ENCODE measurements at places on chromosomes 6 and 20. TPM values are rescaled to one million over a fixed set of nuclear protein-coding genes. Genes with fewer than 3 reads are reported as not detected.

DNA sequence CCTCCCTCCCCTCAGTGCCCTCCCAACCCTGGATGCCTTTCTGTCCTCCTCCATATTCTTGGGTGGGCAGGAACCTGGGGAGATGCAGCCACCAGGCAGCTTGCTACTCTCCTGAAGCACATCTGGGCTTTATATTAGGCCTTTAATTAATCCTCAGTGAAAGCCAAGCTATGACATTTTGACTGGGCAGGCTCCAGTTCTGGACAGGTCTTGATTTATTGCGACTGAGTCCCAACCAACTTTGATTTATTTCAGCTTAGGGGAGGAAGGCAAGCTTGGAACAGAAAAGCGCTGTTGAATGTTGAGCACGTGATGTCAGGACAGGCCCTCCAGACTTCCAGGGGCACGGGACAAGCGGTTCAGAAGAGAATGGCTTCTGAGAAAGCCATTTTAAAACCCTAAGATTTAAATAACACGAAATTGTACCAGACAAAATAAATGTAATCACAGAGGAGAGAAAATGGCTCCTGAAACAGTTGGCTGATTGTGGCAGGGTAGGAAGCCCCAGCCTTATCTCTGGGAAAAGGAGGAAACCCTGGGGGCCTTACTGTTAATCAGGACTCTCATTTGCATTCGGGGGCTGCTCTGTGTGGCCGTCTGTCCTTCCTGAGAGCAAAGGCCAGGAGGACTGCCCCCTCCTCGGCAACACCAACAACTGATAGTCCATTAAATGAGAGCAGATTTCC lies 294.2 kb downstream of the FOXC1 start:
- H3K4me3 ChIP-seq, result no peak overlapping the region
- H3K27me3 ChIP-seq, result no peaks in the 10 kb centered on the region
- H3K27ac ChIP-seq, result no peak overlapping the region

DNA sequence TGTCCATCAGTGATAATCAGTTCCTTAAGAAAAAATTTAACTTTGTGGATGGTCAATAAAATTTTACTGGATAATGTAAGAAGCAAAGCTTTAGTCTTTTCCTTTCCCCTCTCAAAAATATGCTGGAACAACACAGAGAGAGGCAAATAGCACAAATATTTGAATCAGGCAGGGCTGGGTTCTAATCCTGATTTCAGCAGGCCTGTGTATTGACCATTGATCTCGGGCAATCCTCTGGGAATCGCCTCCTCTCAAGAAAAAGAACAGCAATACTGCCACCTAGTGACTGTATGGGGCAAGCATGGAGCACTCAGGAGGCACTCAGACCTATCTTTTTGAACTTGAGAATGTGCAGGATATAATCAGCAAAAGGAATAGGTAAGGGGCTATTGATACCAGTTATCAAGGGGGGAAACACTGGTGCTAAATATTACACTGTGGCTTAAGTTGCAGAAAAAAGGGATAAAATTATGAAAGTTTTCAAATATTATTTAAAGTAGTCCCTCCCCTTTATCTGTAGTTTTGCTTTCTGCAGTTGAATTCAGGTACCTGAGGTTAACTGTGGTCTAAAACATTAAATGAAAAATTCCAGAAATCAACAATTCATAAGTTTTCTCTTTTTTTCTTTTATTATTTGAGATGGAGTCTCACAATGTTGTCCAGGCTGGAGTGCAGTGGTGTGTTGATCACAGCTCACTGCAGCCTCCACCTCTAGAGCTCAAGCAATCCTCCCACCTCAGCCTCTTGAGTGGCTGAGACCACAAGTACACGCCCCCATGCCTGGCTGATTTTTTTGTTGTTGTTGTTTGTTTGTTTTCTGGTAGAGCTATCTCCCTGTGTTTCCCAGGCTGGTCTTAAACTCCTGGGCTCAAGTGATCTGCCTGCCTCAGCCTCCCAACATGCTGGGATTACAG lies 91.8 kb upstream of the NHSL1 start:
- no peak overlapping the region for H3K4me3 ChIP-seq
- no peak overlapping the region for H3K27ac ChIP-seq
- H3K4me1 ChIP-seq, result peaks cover 16% of the 10 kb centered on the region
- peak; percentile 25 for DNase-seq
- no peaks in the 10 kb centered on the region for H3K36me3 ChIP-seq

GRCh38 chr20:1298888-1299511 lies 29.9 kb downstream of the SDCBP2 start:
- no peaks in the 10 kb centered on the region for H3K36me3 ChIP-seq
- H3K27me3 ChIP-seq, result no peaks in the 10 kb centered on the region
- peaks cover 13% of the 10 kb centered on the region for H3K4me1 ChIP-seq
- no peak overlapping the region for H3K4me3 ChIP-seq
- DNase-seq, result no peak
- H3K27ac ChIP-seq, result no peak overlapping the region

GRCh38 chr6:17482711-17483110 lies 89.3 kb downstream of the CAP2 start:
- no peaks in the 10 kb centered on the region for H3K36me3 ChIP-seq
- H3K4me3 ChIP-seq, result no peak overlapping the region
- H3K27me3 ChIP-seq, result no peaks in the 10 kb centered on the region
- no peaks in the 10 kb centered on the region for H3K4me1 ChIP-seq

The PTK6 gene
- not detected for total RNA-seq

DNA sequence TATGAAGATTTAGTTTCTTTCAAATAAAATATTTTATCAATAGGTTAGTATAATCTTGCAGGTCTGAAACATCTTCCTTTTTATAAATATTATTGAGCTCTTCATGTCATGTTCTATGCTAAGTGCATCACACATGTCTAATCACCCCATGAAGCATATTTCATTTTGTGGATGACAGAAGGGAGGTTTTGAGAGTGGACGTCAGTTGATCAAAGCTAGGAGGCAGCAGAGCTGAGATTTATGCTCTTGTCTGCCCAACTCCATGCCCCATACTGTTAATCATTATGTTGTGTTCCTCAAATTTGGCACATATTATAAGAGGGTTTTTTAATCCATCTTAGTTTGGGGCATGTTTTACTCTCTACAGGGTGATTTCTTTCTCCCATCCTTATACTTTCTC lies 22.7 kb downstream of the DSE start:
- DNase-seq, result no peak
- no peak overlapping the region for H3K27ac ChIP-seq
- peaks cover 40% of the 10 kb centered on the region for H3K4me1 ChIP-seq
- H3K4me3 ChIP-seq, result no peak overlapping the region

The ARFGEF3 gene
- not detected for total RNA-seq

DNA sequence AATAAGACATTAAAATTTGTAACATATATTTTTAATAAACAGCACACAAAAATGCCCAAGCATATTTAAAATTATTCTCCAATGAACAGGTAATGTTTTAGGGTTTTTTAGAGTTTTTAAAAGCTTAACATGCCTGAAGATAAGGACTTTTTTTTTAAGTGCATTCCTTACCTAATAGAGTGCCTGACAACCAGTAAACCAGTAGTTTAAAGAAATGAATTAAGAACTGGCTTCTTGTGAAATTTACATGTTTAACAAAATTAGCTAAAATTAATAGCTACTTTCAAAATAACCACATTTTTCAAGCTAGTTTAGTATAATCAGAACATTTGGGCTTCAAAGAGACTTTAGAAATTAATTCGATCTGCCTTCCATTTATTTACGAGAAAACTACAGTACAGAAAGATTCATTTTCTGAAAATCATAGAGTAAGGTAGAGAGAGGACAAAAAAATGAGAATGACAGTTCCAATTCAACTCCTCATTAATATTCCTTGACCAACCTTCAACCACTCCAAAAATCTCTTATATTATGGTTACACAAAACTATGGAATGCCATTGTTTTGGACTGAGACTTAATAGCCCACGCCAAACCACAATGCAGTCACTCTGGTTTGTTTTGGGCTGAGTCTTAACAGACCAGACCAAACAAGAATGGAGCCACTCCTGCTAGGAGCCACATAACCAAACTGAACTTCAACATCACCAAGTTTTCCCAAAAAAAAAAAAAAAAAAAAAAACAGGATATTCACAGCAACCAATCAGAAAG lies 5.7 kb upstream of the PLN start:
- H3K27me3 ChIP-seq, result no peaks in the 10 kb centered on the region
- DNase-seq, result no peak
- no peaks in the 10 kb centered on the region for H3K4me1 ChIP-seq

GRCh38 chr6:36280983-36281382 lies 11.1 kb downstream of the PNPLA1 start:
- no peak overlapping the region for H3K27ac ChIP-seq
- no peak overlapping the region for H3K4me3 ChIP-seq
- peaks cover 17% of the 10 kb centered on the region for H3K27me3 ChIP-seq

- no peak for DNase-seq
- no peak overlapping the region for H3K4me3 ChIP-seq
- H3K27me3 ChIP-seq, result no peaks in the 10 kb centered on the region
- no peaks in the 10 kb centered on the region for H3K36me3 ChIP-seq
- no peaks in the 10 kb centered on the region for H3K4me1 ChIP-seq
- H3K27ac ChIP-seq, result no peak overlapping the region
Measured at GRCh38 chr6:170209354-170210025, 81.4 kb downstream of the DLL1 start.

DNA sequence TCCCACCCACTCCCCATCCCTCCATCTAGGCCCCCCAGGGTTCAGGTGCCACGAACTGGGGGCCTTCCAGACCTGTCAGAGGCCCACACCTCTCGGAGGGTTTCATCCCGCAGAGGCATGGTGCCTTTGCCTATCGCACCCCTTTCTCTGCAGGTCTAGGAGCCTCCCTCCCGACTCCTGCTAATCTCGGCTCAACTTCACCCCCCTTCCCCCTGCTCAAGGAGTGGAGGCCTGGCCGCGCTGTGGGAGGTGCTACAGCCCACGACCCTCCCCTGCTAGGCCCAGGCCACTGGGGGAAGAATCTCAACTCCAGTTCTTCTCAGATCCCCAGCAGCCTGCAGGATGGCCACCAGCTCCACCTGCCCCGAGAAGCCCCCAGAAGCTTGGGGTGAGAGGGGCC lies at the start of gene TULP1:
TULP1 (minus strand) TSS at position 157 of the 400 bp plus-strand sequence; CDS start at position 119, 38 bp downstream.
- H3K27me3 ChIP-seq, result peaks cover 6% of the 10 kb centered on the region
- no peak within 1 kb of the TSS for H3K27ac ChIP-seq
- H3K4me3 ChIP-seq, result no peak within 1 kb of the TSS
- H3K36me3 ChIP-seq, result no peaks in the 10 kb centered on the region

GRCh38 chr6:101396548-101397173 lies 3.2 kb downstream of the GRIK2 start:
- no peaks in the 10 kb centered on the region for H3K36me3 ChIP-seq
- no peak for DNase-seq
- H3K4me3 ChIP-seq, result no peak overlapping the region

The CCN6 gene
- total RNA-seq, result not detected
